ENCODE measurements at places on chromosomes 2 and 18.
A peak's percentile ranks its signal among the peaks of the same experiment; 100 is the strongest.

DNA sequence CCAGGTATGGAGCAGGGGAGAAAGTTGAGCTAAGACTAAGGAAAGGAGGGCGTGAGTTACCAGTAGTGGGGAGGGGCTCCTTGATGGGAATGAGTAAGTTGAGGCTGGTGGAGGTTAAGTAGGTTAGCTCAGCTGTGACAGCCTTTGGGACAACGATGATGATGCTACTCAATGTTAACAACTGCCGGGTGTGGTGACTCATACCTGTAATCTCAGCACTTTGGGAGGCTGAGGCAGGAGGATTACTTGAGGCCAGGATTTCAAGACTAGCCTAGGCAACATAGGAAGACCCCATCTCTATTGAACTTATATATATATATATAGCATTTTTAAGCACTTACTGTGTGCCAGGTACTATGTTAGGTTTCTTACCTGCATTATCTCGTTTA is 48.4 kb downstream of the HK2 start:
- DNase-seq: no peak

DNA sequence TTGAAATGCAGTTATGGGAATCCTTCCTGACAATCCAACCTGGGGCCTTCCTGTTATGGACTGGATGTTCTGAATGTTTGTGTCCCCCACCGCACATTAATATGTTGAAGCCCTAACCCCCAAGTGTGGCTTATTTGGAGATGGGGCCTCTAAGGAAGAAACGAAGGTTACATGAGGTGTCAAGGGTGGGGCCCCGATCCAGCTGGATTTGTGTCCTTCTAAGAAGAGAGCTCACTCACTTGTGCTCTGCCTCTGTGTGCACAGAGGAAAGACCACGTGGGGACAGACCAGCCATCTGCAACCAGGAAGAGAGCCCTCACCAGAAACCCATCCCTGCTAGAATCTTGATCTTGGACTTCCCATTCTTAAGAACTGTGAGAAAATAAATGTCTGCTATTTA is 44.4 kb downstream of the MAP3K19 start:
- no peak for DNase-seq

- DNase-seq: peak; percentile 53
Measured at GRCh38 chr2:96604104-96604503, 34.0 kb downstream of the KANSL3 start.

- no peak for DNase-seq
Measured at GRCh38 chr2:182391443-182391842, 35.4 kb downstream of the PDE1A start.

DNA sequence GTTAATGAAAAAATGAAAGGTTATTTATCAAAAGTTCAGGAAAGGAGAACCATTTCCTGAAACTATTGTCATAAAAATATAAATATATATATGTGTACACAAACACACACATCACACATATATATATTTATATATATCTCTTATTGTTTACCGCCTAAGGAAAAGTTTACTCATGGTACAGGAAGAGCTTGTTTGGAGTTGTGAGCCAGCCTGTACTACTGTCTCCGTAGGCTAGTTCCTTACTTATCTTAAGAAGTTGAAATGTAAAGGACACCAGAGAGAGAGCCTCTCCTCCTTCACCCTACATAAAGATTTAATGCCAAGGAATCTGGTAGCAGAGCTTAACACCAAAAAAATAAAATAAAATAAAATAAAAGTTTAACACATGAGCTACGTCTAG is 19.6 kb downstream of the DSC1 start:
- DNase-seq: no peak
